ENCODE measurements at places on chromosomes 11 and 22. TPM values are rescaled to one million over a fixed set of nuclear protein-coding genes. Genes with fewer than 3 reads are reported as not detected.

RTCB gene
- 77.5 TPM for total RNA-seq

OR5B21 gene
- total RNA-seq, result not detected

GNAZ gene
- total RNA-seq, result 1.8 TPM

CYB5R2 gene
- 13.8 TPM for total RNA-seq

C22orf15 gene
- 0.30 TPM for total RNA-seq

MRGPRE gene
- total RNA-seq, result not detected

CDC42BPG gene
- total RNA-seq, result 9.7 TPM

ACRV1 gene
- not detected for total RNA-seq

MTNR1B gene
- total RNA-seq, result 0.39 TPM

SAAL1 gene
- total RNA-seq, result 15.8 TPM

ATF4 gene
- total RNA-seq, result 125 TPM

CHCHD10 gene
- total RNA-seq, result 17.1 TPM

- DNase-seq, result no peak
These were observed 3.9 kb downstream of the ENDOD1 start for GRCh38 chr11:95093548-95093947.

- DNase-seq, result no peak
These were observed 6.2 kb downstream of the ADAMTS15 start for GRCh38 chr11:130454491-130455252.

DNA sequence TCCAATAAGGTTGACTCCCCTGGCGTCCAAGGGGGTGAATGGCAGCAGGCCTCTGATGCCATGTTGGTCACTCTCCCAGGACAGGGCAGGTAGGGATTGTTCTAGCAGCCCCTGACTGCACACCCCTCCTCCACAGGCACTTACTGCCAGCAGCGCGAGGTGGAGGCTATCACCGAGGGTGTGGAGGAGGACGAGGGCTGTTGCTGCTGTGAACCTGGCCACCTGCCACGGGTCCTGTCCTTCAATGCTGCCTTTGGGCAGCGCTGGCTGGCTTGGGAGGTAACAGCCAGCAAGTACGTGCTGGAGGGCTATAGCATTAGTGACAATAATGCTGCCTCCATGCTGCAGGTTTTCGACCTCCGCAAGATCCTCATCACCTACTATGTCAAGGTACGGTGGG is 7.7 kb upstream of the SIPA1 start:
- no peak for DNase-seq

DNA sequence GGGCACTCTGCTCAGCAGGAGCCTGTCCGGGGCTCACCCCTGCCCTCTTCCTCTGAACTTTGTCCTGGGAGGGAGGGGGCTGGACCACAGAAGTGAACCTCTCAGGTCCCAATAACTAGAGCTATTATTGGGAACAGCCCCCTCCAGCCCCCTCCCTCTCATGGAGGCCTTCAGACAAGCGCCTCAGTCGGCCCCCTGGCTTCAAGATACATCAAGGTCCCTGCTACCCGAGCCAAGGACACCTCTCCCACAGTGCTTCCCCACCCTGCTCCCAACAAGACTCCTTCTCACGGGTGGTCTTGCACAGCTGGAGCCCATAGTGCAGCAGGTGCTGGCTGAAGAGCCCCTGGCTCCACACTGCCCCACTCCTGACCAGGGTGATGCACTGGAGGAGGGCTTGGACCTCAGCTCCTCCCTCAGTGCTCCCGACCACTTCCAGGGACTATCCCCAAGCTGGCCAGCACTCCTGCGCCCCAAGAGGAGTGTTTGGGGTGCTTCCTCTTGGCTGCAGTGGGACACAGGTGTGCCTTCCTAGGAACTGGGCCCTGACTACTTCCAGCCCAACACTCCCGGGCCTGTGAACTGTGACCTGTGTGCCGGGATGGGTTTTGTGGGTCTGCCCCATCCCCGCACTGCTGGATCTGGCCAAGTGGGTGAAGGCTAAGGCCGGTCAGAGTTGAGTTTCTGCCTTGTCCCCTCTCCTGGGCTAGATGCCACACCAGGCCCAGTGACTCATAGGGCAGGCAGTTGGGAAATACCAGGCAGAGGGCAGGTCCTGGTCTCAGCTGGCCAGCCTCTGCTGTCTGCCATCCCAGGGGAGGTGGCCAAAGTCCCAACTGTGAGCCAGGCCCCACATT is 2.2 kb downstream of the PNPLA2 start:
- no peak for DNase-seq

DNA sequence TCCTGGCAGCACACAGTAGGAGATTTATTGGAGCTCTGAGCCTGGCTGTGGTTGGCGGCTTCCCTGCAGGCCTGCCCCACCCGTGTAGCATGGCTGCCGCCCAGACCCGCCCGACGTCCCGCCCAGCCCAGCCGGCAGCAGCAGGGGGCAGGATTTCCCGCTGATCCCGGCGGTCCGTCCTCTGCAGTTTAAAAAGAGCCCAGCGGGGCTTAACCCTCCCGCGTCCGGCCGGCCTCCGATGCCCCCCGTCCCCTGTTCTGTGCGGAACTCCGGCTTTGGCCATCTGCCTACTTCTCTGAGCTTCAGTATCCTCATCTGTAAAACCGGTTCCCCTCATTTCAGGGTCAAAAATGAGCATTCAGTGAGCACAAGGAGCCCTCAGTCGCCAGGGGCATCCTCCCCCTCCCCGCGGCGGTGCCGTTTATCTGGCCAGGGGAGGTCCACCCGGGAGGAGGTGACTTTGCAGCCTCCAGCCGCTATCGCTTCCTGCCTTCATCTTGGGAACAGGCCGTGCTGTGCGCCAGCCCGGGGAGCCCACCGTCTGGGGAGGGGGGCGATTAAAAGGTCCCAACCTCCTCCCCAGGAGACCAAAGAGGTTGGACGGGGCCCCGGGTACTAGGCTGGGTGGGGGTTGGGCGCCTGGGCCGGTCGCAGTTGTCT is at the start of gene GAS2L1:
GAS2L1 (plus strand) TSS at position 476 of the 660 bp plus-strand sequence. CDS start 1,456 bp downstream, outside the sequence.
- DNase-seq, result peak; percentile 84

- DNase-seq, result no peak
These were observed 456 bp upstream of the SPI1 start for GRCh38 chr11:47378836-47379170.

GRCh38 chr11:8679006-8679405 is 3.5 kb downstream of the TRIM66 start:
- DNase-seq, result no peak

DNA sequence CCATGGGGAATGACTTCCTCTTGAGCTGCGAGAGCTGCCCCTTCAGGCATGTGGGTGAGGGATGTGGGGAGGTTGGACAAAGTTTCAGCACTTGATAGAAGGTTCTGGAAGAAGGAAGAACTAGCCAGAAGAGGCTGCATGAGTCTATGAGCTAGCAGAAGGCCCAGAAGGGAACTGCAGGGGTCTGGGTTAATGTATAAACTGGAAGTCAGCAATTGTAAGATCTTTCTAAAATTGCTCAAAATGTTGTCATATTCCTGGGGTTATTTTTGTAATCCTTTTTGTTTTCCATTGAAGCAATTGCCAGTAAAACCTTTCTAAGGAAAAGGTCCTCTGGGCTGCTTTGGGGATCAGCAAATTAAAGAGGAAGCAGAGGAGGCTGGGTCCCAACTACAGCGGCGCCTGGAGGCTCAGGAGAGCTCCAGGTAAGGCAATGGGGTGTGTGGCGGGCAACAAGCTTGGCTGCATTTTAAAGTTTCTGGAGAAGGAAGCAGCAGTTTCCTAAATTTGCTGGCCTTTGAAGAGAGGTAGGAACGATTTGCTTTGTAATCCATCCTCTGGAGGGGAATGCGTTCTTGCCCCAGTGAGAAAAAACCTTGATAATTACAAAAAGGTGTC is 29.2 kb downstream of the ADAMTS15 start:
- no peak for DNase-seq

DNA sequence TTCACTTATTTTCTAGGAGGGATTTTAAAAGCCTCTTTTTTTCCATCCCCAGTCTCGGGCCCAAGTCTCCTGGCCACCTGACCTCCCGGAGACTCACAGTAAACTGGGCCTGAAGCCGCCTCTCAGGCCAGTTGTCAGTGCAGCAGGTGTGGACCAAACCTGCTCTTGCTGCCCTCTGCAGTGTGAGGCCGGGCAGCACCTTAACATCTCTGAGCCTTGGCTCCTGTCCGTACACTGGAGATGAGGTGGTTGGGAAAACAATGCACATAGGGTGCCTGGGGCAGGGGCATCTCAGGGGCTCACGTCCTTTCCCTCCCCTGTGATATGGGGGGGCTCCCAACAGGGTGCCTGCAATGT is 45.1 kb downstream of the PHF21B start:
- DNase-seq, result no peak

- DNase-seq, result no peak
These were observed 1.4 kb downstream of the FAM111A start for GRCh38 chr11:59144096-59144495.

DNA sequence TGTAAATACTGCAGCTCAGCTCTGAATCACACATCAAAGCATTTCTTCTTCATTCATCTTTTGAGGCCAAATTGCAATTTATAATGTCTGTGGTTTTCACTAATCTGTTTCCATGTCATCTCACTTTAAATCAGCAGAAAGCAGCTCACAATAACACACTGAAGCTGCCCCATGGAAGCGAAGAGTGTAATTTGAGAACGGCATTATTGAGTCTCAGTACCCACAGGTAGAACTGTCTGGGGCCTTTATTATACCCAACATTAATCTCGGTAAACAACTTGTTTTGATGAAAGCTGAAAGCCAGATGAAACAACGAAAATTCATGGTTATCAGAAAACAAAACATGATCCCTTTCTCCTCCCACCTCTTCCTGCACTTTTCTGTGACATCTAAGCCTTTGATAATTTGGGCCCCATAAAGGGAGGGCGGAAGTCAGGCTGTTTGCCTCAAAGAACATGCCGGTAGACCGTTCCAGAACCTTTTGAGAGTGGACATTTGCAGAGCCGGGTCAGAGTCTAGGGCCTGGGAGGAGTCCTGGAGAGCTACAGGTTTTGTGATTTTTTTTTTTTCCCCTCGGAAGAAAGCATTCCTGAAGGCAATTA is 68.2 kb upstream of the SESN3 start:
- no peak for DNase-seq

All from skin of body (tissue), 3 donors.